ENCODE measurements at places on chromosomes 1 and 21.

GRCh38 chr1:227396539-227397353 lies 78.5 kb upstream of the CDC42BPA start:
- DNase-seq, result no peak

DNA sequence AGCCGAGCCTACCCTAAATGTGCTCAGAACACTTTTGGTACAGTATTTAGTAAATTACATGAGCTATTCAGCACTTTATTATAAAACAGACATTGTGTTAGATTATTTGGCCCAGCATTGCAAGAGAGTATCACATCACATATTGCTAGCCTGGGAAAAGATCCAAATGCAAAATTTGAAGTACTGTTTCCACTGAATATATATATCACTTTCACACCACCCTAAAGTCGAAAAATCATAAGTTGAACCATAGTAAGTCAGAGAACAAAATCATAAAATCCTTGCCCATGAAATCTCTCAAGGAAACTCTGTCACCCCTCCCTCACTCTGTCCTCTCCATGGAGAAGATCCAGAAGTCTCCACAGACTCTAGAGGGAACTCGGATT lies 33.1 kb downstream of the RGS8 start:
- no peak for DNase-seq

GRCh38 chr1:154129391-154129970 lies 25.4 kb downstream of the NUP210L start:
- DNase-seq, result no peak

GRCh38 chr1:204571128-204571527 lies 54.9 kb downstream of the MDM4 start:
- no peak for DNase-seq

DNA sequence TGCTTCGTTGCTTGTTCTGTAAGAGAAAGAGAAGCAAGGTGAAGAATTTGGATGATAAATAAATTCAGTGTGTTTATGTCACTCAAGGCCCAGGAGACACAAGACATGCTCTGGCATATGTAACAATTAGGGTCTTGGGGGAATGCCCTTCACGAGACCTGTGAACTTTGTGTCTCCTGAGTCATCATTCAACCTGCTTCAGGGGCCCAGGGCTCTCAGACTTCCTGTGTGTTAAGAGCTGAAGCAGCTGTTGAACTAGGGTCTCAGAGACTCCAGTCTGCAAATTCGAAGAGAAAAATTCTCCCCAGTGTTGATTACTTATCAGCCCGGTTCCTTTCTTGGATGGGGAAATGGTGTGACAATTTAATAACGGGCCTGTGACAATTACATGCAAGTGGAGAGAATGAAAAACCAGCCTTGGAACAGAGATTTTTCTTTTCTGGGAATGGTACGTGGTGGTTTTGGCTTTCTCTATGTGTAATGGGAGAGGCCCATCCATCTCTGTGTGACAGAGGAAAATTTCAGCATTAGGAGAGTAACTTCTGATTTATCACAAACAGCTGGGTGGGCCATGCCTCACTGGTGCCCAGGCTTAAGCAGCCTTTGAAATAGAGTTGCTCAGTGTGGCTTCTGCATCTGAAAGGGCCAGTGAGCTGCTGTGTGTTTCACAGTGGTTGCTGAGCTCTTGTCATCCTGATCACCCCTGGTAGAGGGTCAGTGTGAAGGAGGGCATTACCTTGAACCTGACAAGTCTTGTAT lies 22.4 kb downstream of the HUNK start:
- no peak for DNase-seq

GRCh38 chr1:210499956-210500355 lies 171.3 kb downstream of the HHAT start:
- no peak for DNase-seq

- DNase-seq, result no peak
Measured at GRCh38 chr21:32285476-32285875, 6.6 kb upstream of the MIS18A start.

GRCh38 chr1:21775550-21775914 lies 7.4 kb downstream of the USP48 start:
- DNase-seq, result no peak

DNA sequence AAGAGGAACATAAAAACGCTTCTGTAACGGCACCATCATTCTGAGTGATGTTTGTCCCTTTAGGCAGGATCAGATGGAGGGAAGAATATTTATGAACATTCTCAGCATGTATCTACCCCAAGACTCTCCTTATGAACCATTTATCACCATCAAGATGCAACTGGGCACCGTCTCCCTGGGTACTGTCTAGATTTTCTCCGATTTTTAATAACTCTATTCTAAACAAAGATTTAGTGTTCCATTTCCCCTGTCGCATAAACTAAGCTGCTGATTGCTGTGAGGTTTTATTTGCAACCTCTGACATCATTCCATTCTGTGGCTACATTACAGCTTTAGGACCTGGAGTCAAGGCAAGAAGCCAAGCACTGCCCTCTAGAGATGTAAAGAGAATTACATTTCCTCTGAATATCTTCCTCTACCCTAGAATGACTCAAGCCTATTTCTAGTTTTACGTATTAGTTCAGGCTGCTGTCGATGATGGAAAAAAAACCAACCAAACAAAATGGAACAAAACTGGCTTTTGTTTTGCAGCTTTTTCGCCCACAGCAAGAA lies 130.1 kb upstream of the MAP1LC3C start:
- DNase-seq, result no peak

DNA sequence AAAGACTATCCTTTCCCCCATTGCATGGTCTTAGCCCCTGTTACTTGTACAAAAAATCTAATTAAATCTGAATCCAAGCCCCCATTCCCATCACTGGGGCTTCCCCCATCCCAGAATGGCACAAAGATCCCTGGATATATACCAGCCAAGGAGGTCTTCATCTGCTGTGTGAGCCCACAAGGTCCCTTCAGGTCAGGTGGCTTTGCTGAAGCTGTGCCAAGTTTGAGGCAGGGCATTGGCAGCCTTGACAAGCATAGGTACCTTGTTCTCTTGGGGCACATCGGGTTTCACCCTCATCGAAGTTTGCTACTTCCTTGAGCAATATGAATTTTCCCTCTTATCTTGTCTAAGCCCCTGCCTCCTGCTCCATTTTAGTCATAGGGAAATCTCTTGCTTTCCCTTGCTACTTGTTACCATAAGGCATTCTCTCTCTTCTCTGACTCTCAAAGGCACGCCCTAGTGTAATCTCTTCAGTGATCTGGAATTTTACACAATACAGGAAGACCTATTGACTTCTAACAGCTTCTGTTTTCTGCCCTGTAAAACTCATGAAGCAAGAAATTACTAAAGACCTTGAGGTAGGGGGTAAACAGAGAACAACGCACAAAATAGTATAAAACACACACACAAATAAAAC lies 71.4 kb upstream of the COG2 start:
- DNase-seq, result no peak

GRCh38 chr1:117613249-117613968 lies 7.6 kb downstream of the TENT5C start:
- DNase-seq, result no peak
